ENCODE measurements at places on chromosomes 13 and 19.

GRCh38 chr19:49954933-49955332 is 6.0 kb downstream of the SIGLEC11 start:
- no peak for DNase-seq

- no peak for DNase-seq
These were observed 1.6 kb downstream of the FUT6 start for GRCh38 chr19:5837761-5838352.

- no peak for DNase-seq
These were observed 23.5 kb downstream of the DYRK1B start for GRCh38 chr19:39810424-39810823.

- no peak for DNase-seq
These were observed 9.8 kb downstream of the PRX start for GRCh38 chr19:40403262-40403984.

- DNase-seq = no peak
These were observed 2.0 kb downstream of the ZNF57 start for GRCh38 chr19:2902590-2903218.

- DNase-seq = no peak
These were observed 187.3 kb downstream of the ZNF536 start for GRCh38 chr19:30559446-30559845.

- DNase-seq = no peak
These were observed 165.0 kb downstream of the TM9SF2 start for GRCh38 chr13:99666146-99666805.

DNA sequence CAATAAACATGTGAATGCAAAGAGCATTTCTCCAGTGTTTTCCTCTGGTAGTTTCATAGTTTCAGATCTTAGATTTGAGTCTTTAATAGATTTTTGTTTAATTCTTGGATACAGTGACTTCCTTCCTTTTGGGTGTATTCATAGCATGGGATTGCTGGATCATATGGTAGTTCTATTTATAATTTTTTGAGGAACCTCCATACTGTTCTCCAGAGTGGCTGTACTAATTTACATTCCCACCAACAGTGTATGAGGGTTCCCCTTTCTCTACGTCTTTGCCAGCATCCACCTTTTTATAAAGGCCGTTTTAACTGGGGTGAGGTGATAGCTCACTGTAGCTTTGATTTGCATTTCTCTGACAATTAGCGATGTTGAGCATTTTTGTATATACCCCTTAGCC is 9.3 kb upstream of the CALM3 start:
- no peak for DNase-seq

DNA sequence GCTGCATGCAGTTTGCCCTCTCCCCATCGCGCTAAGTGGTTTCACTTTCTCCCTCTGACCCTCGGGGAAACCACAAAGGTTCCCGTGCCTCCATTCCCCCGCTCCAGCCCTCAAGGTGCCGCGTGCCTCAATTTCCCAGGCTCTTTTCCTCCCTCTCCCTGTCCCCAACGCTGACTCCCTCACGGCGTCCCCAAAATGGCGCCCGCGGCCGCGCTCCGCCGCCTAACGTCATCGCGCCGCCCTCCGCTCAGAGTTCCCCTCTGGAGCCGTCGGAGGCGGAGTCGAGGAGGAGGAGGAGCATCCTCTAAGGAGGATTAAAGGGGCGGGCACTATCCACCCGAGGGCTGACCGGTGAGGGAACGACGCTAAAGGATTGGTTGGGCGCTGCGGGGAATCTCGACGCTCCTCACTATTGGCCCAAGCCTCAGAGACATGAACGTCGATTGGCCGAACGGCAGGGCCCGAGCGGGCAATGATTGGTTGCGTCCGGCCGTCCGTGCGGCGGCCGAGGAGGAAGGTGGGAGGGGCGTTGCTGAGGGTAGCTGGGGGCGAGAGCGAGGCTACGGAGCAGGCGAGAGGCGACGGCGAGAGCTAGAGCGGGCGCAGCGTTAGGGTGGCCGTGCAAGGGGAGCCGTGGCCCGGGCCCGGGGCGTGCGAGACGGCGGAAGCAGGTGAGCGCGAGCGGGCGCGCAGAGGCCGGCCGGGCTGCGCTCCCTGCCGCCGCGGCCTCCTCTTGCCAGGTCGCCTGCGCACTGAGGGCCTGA is at the start of gene ZNF574:
Gene ZNF574, plus strand, starts transcription at position 551 of the 764 bp plus-strand sequence. CDS start 2,441 bp downstream, outside the sequence.
- peak; percentile 97 for DNase-seq

DNA sequence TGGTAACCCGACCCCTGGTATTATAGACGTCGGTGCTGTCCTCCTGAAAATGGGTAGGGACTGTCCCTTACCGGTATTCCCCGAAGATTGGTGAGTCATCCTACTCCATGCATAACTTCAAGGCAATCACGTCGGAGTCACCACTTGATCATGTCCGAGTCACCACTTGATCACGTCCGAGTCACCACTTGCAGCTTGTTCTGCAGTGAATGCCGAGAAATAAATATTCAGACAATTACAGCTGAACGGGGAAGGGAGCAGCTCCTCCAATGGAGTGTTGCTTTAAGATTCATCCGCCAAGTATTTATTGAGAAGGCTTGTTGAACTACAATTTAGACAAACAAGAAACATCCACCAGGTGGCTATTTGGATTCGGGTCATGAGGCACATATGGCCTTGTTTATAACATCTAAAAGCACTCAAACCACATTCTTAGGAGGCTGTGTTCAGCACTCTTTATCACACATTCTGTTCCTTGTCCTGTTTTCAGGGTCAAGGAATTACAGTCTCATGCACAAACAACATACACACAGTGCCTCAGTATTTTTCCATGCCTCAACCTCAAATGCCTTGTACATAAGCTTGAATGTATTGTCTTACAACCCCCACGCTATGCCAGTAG is 43.1 kb downstream of the ZNF726 start:
- peak; percentile 79 for DNase-seq

DNA sequence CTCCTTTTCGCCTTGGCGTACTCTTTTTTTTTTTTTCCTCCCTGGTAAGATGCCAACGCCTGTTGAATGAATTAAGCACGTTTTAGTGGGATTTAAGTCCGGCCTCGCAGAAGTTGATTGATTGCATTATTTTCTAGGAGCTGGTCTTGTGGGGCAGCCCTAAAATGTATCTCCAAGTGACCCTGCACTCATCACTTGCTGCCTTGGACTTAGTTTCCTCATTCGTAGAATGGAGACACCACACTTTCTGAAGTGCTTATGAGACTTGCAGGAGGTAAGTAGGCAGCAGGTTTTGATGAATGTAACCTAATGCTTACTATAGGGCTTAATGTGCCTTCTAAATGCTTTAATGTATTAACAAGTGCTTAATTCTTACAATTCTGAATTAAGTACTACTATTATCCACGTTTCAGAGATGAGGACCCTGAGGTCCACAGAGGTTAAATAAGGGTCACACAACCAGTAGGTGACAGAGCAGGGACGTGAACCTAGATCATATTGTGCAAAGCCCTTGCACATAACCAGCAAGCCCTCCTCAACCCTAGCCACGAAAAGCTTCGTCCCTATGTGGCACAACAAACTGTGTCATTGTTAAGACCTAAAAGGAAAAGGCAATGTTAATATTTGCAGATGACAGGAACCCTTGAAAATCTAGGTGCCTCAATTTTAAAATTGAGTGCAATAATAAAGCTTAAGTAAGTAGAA is 514 bp upstream of the ARGLU1 start:
- DNase-seq = no peak

DNA sequence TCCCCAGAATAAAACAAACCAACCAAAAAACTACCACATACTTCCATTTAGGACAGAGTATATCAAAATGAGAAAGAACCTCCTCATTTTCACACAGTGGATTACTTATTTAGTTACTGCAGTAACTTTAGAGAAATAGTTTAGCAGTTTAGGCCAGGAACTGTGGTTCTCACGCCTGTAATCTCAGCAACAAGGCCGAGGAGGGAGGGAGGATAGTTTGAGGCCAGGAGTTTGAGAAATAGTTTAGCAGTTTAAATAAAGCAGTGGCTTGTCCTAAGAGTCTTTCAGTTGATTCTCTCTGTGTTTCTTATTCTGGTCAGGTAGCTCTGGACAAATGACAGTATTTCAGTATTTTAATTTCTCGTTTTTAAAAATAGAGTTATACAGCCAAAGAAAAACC is 9.4 kb downstream of the HMGB1 start:
- no peak for DNase-seq

- DNase-seq = peak; percentile 29
These were observed 252.2 kb upstream of the SLITRK6 start for GRCh38 chr13:86051134-86052103.

DNA sequence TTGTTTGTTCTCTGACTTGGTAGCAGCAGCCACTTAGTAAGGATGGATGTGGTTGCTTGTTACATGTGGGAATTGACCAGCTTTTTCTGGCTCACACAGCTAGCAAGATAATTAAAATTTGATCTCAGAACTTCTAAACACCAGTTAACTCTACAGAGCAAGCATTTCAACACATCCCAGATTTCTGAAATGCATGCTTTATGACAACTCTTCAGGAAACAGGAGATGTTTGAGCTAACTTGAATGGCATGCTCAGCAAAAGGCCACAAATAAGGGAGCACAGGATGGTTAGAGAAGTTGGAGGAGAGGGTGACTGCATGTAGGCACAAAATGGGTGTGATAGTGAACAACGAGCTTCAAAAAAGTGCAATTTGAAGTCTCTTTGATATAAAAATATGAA is 167.1 kb upstream of the SPRY2 start:
- DNase-seq = no peak

DNA sequence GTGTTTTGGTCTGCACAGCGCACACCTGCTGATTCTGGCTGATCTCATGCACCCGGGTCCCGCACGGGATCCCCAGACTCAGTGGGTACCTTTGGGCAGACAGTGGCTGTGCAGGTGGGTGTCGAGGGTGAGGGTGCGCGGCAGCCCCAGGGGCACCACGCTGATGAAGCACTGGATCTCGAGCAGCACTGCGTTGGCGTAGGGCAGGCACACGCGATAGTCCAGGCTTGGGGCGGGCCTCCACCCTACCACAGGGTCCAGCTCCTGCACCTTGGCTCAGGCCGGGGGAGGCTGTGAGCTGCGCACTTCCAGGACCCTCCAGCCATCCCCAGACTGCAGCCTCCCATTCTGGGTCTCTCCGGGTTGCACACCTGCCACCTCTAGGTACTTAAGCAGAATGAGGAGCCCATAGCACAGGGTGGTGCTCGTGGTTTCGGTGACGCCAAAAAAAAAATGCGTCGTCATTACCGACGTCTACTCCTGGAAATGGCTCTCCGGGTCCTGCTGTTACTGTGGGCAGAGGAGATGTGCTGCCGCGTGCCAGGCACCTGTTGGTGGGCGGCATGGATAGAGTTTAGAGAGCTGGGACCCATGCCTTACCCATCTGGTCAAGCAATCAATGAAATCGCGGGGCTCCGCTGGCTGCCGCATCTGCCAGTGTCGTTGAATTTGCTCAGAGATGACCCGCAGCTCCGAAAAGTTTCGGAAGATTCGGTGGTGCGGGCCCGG is 10.5 kb downstream of the EGLN2 start:
- no peak for DNase-seq

GRCh38 chr13:101454767-101455166 is 2.3 kb downstream of the ITGBL1 start:
- DNase-seq = no peak

- DNase-seq = no peak
These were observed 112.0 kb downstream of the TBC1D4 start for GRCh38 chr13:75369981-75370380.

- DNase-seq = no peak
These were observed 9.5 kb downstream of the RINL start for GRCh38 chr19:38868551-38868950.

GRCh38 chr13:28117689-28118377 is 17.5 kb upstream of the FLT3 start:
- DNase-seq = no peak

GRCh38 chr13:66951426-66951825 is 278.7 kb downstream of the PCDH9 start:
- DNase-seq = no peak

GRCh38 chr19:4717191-4717965 is 6.3 kb downstream of the DPP9 start:
- DNase-seq = peak; percentile 87

- no peak for DNase-seq
These were observed 12.0 kb downstream of the B3GNT3 start for GRCh38 chr19:17806945-17807344.

DNA sequence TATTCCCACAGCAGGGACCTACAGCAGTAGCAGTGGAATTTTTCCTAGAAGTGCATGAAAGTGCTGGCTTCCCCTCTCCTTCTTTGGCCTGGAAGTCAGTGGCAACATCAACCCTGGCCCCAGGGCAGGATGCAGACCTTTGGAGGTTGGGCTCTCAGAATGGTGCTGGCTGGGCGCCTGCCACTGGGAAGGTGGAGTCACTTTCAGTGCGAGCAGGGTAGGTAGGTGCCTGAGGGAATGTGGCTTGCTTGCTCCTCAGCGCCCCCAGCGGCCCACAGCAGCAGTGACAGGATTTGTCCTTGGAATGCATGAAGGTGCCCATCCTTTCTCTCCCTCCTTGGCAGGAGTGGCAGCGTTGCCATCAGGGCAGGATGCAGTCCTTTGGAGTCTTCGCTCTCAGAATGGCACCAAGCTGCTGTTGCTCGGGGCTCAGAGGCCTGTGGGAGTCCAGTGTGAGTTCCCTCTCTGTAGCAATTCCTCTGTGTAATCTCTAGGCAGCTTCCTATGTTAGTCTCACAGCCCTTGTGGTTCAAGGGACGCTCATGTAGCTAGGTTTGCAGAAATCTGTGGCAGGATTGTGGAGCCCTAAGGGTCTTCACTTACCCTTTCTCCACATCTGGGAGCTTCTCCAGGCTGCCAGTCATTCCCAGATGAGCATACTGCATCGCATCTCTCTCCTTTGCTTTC is 354.4 kb upstream of the DACH1 start:
- DNase-seq = no peak

DNA sequence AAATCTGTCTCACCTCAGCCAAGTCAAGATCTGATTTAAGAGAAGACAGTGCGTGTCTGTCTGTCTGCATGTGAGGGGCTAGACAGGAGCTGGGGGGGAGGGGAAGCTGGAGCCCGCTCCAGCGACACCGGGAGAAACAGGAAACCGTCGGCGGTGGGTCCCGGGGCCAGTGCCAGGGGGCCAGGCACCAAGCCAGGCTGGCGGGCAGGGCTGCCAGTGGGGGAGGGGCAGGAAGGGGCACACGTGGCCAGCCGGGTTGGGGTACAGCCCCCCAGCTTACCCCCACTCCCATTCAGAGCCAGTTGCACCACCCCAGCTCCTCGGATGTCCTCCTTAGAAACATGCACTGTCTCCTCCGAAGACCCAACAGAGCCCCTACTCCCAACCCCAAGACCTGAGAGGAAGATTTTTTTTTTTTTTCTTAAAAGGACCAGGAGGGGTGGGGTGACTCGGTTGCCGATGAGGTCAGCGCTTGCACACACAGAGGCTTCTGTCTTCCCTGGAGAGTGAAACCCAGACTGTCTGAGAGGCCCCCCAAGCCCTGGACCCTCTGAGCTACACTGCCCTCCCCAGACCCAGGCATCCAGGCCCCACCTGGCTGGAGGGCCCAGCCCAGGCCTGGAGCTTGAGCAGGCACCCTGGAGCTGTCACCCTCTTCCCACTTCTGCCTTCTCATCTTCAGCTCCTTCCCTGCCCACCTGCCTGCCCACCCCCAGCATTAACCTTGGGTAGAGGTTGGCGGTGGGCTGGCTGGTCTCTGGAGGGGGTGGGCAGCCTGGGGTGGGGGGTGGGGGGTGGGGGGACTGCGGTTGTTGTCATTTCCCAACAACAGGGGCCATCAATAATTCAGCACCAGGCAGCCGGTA is 4.0 kb downstream of the ERF start:
- no peak for DNase-seq

All from epithelial cell of prostate (primary cell).